Stimulated activated CD8-positive, alpha-beta memory T cell treated with anti-CD3 and anti-CD28 coated beads, Interleukin-7, amount 100 ng/mL, for 1 hour (primary cell): ENCODE measurements at places on chromosomes 6 and 20.

GRCh38 chr6:81894788-81895271 is 142.3 kb upstream of the TENT5A start:
- DNase-seq, result no peak

DNA sequence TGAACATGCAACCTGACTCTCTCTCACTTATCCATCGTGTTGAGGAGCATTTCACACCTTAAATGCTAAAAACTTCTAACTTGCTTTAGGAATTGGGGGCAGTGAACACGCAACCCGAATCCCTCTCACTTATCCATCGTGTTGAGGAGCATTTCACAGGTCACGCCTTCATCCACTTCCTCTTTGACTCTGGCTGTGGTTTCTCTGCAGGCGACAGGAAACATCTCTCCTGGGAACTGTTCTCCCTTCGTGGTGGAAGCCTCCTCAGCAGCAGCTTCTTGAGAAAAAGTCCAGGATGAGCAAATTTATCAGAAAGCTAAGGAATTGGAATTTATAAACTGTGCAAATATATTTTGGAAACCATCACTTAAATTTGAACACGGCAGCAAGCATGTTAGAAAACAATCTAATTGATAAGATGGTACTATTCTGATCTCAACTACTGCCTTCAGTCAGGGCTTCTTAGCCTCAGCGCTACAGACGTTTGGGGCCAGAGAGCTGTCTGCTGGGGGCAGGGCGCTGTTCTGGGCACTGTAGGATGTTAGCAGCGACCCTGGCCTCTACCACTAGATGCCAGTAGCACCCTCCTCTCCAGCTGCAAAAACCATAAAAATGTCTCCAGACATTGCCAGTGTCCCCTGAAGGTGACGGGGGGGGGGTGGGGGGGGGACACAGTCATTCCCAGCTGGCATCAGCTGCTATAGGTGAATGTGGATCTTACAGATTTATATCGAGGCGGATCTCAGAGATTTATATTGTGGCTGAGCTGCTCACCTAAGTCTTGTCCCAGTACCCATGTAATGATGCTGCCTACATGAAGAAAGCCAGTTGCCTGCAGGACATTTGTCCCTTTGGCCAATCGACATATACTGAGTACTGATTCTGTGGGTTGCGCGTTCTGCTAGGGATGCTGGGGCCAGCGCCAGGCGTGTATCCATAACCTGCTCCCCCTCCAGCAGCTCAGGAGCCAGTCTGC is 26.2 kb downstream of the CTCFL start:
- no peak for DNase-seq

GRCh38 chr6:116041934-116042333 is 18.8 kb downstream of the FRK start:
- DNase-seq, result no peak

DNA sequence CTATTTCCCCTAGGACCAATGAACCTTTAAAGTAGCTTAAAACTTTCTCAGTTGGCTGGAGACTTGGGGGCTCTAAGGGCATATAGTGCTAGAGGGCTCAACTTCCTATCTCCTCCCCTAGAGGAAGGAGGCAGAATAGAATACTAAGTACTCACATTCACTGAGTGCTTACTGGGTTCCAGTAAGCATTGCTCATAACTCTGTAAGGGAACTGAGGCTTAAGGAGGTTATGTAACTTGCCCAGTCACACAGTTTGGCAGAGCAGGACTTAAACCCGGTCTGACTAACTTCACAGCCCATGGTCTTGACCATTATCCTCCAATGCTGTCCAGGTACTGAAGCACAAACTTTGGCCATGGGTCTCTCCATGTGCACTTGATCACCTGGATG is 12.5 kb downstream of the SESN1 start:
- DNase-seq, result no peak

- DNase-seq, result no peak
Observed at GRCh38 chr20:3449319-3449718, 21.5 kb upstream of the ATRN start.

DNA sequence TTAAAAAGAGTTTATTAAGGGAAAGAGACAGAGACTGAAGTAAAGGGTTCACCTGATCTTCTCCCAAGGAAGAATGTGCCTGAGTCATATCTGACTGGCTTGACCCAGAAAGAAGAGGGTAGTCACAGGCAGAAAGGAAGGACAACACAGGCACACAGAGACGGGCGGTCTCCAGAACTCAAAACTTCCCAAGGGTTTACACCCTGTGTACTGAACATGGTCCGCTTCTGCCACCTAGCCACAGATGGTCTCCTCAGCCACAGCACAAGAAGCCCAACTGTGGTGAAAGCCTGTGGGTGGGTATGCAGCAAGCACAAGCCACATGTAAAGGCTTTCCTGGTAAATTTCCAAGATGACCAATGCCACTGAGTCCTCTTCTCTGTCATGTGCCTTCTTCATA is 17.2 kb downstream of the UNC5CL start:
- no peak for DNase-seq

GRCh38 chr6:96613291-96613999 is 50.5 kb downstream of the FHL5 start:
- DNase-seq, result no peak

GRCh38 chr6:7463785-7464184 is 74.2 kb downstream of the RIOK1 start:
- DNase-seq, result no peak

- DNase-seq, result no peak
Observed at GRCh38 chr6:31143148-31143547, 4.3 kb upstream of the PSORS1C2 start.

- no peak for DNase-seq
Observed at GRCh38 chr6:76982476-76983199, 480.7 kb downstream of the HTR1B start.

DNA sequence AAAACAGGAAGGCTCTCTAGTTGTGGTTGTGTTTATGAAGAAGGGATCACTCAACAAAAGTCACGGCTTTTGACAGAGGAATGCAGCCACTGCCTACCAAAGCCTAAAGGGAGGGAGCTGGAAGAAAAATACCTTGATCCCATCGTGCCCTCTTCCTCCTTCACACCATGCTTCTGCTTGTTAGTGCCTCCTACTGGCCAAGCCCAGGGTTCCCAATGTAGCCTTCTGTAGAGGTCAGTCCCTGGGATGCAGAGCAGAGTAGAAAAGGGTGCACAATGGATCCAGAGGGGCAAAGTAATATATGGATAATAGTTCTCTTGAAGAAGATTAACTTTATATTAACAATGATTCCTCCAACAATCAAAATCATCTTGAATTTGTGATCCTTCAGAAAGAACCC is 293.5 kb upstream of the FERMT1 start:
- no peak for DNase-seq

DNA sequence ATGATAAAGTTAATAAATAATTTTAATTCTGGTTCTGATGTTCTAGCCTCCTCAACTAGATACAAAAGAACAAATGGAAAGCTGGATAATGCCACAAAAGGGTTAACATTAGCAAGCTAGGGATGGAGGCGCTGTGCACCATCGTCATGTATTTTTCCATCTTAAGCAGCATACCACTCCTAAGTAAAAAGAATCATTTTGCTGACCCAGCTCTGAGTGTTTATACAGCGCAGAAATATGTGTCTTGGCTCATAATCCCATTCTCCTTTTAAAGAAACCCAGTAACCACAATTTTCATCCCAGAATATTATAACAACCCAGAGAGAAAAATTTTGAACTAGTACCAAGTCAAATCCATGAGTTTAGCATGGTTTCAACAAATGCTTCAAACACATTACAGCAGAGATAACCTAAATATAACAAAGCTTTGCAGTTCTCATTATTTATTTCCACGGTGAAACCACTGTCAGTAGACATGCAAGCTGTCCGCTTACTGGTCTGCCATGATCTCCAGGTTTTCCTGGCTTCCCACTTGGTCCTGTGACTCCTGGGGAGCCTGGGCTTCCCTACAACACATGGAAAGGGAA is 111.1 kb downstream of the COL12A1 start:
- no peak for DNase-seq

- no peak for DNase-seq
Observed at GRCh38 chr6:87830907-87831306, 128.9 kb upstream of the AKIRIN2 start.

GRCh38 chr6:24240943-24241342 is 114.9 kb downstream of the NRSN1 start:
- DNase-seq, result no peak

DNA sequence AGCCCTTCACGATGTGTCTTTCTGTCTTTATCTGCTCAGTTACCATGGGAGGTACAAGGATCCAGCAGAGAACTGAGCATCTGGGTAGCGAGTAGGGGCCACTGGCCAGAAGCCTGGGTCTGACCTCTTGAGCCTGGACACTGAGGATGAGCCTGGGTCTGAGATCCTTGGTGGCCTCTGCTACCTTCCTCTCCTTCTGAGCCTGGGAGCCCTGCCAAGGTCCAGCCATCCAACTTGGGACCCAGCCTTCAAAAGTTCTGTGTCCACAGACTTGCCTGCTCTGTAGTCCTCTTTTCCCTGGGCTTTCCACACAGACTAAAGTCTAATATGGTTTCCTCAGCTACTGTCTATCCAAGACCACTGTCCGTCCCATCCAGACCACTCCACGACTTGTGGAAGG is 60.2 kb upstream of the NAA20 start:
- DNase-seq, result no peak

- no peak for DNase-seq
Observed at GRCh38 chr6:56914798-56915658, 39.9 kb upstream of the BEND6 start.

GRCh38 chr6:83511266-83511665 is 1.1 kb upstream of the PRSS35 start:
- no peak for DNase-seq

GRCh38 chr6:79377888-79378348 is 143.4 kb upstream of the HMGN3 start:
- no peak for DNase-seq

DNA sequence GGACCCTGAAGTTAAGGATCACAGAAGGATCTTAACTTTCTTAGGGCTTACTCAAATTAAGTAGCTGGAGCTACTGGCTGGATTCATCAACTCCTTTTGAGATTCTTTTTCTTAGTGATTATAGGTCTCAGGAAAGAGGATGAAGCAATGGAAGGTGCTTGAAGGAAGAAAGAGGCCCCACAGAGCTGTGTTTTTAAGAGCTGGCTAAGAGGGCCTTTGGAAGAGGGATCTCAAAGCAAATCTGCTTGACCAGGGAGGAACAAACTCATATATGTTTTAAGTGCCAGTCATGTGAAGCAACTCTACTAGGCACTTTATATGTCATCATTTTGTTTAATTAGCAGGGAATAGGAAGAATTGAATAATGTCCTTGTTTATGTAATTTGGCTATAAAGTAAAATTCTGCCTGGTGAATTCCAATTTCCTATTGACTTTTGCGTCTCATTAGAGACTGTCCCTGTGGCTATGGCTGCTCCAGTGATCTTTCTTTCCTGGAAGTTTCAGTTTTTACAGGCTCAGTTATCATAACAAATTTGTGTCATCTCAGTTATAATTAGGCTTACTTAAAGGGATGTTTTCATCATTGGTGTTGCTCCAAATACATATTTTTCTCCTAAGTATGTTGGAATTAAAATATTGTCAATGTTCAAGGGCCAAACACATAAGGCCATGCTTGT is 222.8 kb upstream of the CITED2 start:
- DNase-seq, result no peak

DNA sequence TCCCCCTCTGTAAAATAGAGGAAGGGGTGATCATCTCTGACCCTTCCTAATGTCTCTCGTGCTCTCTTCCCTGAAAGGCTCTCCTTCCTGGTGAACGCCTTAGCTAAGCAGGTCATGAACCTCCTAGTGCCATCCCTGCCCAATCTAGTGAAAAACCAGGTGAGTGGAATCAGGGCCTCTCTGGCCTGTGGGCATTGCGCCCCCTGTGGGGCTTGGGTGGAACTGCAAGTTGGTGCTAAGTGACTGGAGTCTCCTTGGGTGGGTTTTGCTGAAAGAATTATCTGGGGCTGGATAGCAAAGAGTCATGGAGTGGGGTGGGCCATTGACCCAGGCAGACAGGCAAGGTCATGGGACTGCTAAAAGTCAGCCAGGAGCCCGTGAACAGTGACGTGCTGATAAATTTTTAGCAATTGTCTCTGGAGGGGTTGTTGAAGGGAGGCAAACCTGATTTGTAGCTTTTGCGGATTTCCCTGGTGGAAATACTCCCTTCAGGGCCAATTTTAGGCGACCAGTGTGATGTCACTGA is 8.9 kb downstream of the BPIFB1 start:
- peak; percentile 25 for DNase-seq

GRCh38 chr6:146950351-146950835 is 253.8 kb upstream of the STXBP5 start:
- no peak for DNase-seq

DNA sequence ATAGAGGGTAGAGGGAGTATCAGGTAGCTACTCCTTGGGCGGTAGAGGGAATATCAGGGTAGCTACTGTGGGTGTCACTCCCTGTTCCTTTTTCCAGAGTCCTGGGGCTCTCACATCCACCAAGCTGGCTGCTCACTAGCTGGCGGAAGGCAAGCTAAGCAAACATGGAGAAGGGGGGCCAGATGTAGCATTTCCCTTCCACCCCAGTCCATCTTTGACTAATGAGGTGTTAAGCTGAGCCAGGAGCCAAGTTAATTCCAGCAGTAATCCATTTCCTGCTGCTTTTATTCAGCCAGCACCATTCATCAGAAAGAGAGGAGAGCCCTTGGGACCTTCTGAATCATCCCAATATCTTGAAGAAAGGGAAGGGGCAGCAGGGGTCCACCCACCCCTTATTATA is 330.0 kb downstream of the ZFAND3 start:
- DNase-seq, result no peak

- DNase-seq, result no peak
Observed at GRCh38 chr6:26613201-26613600, 16.4 kb downstream of the ABT1 start.

DNA sequence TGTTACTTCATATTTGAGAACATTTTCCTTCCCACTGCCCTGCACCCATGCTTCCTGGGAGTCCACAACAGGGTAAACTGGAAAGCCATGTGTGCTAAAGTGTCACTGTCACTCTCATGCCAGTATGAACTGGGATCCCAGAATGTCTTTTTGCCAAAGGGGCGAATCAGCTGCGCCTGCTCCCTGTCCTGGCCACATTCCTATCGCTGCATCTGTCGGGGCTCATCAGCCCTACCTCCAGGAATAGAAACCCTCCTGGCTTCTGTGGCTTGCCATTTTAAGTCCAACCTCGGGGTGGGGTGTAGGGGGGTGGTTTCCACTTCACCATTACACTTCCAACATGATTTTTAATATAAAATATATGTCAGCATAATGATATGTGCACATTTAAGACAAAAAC is 933 bp downstream of the KLHL31 start:
- no peak for DNase-seq

DNA sequence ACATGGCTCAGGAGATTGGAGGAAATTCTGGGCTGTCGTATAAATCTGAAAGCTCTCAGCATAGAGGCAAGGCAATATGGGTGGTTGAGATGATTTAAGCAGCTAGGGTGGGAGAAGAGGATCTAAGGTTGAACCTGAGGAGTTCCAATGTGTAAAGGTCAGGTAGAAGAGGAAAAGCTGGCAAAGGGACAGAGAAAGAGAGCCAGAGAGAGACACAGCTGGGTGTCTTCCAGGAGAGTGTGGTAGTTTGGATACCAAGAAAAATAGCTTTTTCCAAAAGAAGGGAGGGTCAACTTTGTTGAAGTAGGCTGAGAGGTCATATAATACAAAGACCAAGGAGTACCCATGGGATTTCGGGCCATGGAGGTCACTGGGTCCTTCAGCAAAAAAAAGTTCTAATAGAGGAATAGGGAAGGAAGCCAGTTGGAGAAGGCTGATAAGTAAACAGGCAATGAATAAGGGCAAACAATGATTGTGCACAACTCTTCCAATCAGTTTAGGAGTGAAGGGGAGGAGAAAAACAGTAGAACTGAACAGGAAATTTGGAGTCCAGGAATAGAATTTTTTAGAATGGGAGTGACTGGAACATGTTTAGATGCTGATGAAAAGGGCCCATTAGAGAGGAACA is 135.1 kb downstream of the QRSL1 start:
- no peak for DNase-seq

GRCh38 chr6:80956898-80957297 is 795.6 kb downstream of the TENT5A start:
- no peak for DNase-seq
